NCI-H1436 (cell line): ENCODE measurements at places on chromosomes 1 and 21.
A peak's percentile ranks its signal among the peaks of the same experiment; 100 is the strongest.

DNA sequence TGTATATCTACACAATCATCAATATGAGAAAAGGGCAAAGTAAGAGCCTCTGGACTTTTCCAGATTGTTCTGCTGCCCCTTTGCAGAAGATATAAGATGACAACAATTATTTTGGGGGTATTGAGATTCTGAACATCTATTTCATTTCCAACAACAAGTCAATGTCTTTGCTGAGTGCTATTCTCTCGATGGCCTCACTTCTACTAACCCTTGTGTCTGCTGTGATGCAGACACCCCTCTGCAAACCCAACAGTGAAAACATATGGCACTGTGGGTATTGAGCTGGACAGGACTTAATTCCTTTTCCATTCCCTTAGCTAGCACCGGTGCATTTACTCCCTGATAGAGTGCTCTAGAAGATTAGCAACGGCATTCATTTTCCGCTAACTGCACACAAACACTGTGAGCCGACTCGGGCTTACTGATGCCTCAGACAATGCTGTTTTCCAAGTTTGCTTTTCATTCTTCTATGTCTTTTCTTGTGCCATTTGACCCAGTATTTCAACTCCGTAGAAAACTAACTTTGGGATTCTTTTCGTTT, 33.4 kb upstream of the SMYD2 start:
- DNase-seq, result no peak

DNA sequence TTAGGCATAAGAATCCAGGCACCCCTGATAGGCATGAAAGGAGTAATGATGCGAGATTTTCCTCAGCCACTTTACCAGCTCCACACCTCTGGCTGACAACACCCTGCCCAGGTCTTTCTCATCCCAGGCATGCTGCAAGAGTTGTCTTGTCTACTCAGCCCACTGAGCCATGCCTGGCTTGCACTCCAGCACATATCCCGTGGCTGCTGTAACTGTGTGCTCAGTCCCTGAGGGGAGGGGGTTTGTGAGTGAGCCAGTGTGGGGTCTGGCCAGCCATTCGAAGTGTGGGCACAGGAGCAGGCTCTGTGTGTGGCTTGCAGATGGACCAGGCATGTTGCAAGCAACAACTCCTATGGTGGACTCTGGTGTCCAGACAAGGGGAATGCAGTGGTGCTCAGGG, 529.6 kb downstream of the ADGRL2 start:
- DNase-seq, result no peak

DNA sequence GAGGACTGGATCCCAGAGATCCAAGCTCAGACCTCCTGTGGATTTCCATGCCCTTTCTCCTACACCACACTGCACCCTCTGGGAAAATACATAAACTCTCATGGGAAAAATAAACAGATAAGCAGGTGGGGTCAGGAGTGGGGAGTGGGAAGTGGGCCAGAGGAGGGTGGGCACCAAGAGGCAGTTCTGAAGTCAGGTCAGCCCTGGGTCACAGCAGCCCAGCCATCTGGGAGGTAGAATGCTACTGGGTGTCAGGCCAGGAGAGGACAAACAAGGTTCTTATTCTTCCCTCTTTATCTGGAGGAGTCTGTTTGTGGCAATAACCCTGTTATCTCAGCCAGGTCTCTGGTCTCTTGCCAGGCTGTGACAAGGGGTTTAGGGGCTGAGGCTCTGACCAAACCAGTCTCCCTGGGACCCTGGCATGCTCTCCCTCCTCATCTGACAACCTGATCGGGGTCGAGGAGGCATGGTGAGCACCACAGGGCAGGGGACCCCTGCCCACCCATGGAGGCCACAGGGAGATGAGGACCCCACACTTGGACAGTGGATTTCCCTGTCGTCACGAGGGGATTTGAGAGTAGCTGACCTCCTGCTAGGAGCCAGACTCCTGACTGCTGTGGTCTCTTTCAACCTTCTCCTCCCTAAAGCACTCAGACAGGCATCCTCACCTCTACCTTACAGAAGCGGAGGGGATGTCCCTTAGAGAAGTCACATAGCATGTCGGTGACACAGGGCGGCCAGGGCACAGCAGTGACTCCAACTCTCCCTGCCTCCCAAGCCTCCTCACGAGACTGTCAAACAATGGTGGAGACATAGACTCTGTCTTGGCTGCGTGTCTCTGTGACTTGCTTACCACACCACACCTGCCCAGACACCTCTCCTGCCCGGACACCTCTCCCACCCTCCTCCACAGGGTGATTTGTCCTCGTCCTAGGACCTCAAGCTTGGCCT, 51.3 kb upstream of the IFFO2 start:
- no peak for DNase-seq

- no peak for DNase-seq
Measured at GRCh38 chr1:202981939-202982338, 14.9 kb upstream of the CYB5R1 start.

DNA sequence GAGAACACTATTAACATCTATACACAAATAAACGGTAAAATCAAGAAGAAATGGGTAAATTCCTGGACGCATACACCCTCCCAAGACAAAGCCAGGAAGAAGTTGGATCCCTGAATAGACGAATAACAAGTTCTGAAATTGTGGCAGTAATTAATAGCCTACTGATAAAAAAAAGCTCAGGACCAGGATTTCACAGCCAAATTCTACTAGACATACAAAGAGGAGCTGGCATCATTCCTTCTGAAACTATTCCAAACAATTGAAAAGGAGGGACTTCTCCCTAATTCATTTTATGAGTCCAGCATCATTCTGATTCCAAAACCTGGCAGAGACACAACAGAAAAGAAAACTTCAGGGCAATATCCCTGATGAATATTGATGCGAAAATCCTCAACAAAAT, 70.7 kb upstream of the FMO3 start:
- DNase-seq, result no peak

DNA sequence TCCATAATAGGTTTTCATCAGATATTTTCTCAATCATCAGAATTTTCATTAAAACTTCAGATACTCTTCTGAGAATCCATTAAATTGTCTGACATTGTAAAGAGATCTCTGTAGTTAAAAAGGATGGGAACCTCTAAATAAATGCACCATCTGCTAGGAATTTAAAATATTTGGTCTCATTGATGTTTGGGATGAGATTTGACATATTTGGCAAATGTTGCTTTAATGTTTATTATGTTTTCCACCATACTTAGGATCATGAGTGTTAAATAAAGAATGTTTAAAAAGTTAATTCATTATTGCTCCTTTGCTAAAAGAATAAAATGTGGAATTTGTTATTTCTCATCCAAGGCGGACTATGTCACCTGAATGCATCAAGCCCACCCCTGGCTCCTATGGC, 85.5 kb upstream of the VANGL1 start:
- no peak for DNase-seq

- no peak for DNase-seq
Measured at GRCh38 chr1:240001177-240001740, 90.4 kb upstream of the FMN2 start.

DNA sequence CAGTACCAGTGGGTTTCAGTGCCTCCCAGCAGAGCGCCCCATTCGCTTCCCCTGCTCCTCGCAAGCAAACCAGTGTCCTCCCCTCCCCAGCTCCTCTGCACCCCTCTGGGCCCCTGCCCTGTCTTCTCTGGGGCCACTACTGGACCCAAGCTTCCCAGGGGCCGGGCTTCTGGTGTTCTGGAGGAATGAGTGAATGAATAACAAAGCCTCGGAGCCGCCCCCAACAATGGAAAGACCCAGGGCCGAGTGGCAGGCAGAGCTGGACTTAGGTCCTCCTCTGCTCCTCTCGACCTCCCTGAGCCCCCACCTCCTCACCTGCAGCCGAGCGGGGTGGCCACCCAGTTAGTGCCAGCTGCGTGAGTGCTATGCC, 37.6 kb downstream of the MATN1 start:
- DNase-seq, result no peak

- DNase-seq, result no peak
Measured at GRCh38 chr1:106360252-106360651, 696.2 kb upstream of the PRMT6 start.

DNA sequence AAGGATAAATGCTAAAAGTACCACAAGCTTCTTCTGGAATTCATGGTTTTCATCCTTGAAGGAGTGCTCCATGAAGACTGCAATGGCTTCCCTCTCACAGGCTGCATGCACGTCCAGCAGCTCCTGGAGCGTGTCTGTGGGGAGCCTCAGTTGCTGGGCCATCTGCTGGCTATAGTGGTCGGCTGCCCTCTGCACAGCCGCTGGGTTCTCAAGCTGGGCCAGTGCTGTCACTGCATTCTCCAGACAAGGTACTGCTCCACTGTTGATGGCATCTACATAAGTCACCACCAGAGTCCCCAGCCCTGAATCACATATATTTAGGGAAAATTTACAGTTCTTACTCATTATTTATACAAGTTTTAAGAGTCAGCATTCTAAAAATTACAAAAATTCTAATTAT, 8.7 kb downstream of the GBP4 start:
- no peak for DNase-seq

GRCh38 chr1:78222960-78223358, 177.2 kb downstream of the GIPC2 start:
- no peak for DNase-seq

DNA sequence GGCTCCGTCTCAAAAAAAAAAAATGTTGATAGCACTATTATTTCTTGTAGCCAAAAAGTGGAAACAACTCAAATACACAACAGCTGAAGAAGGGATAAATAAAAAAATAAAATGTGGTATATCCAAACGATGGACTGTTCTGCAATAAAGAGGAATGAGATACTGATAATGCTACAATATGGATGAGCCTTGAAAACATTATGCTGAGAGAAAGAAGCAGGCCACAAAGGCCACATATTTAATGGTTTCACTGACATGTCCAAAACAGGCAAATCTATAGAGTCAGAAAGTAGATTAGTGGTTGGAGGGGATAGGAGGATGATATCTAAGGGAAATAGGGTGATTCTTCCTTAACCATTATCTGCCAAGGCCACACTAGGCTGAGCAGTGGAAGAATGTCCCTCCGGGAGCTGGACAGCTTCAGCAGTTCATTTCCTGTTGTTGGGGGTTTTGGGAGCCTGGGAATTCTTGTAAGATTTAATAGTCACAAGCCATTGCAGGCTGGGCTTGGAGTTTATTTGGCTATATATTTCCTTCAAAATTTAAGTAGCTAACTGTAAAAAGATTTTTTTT, 53.5 kb downstream of the ST3GAL3 start:
- no peak for DNase-seq

- DNase-seq, result no peak
Measured at GRCh38 chr1:179831852-179832699, 45.5 kb downstream of the TOR1AIP2 start.

GRCh38 chr1:101592845-101593244, 356.0 kb downstream of the S1PR1 start:
- peak; percentile 1 for DNase-seq

DNA sequence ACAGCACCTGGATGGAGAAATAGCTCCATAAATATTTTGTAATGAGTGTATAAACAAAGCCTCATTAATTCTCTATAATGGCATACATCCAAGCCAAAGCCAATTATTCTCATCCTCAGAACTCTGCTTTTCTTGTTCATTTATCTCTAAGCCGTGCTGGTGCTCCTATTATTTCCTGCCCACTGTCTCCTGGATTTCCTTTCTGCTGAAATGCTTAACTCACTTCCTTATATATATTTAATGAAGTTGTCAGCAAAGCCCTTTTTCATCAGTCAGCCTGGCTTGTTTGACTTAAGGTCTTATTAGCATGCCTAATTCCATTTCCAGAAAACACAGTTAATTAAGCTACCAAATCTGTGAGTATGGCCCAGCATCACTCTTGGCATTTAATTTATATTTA, 93.4 kb downstream of the SLC25A24 start:
- DNase-seq, result no peak

DNA sequence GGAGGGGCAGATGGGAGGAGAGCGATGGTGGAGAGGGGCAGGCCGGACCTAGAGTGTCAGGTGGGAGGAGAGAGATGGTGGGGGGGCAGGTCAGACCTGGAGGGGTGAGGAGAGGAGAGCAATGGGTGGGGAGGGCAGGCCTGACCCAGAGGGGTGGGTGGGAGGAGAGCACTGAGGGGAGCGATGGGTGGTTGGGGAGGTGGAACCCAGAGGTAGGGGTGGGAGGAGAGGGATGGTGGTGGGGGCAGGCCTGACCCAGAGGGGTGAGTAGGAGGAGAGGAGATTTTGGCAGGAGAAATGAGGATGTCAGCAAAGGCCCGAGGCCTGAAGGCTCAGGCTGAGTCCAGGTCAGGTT, 157.3 kb upstream of the VAMP3 start:
- no peak for DNase-seq

DNA sequence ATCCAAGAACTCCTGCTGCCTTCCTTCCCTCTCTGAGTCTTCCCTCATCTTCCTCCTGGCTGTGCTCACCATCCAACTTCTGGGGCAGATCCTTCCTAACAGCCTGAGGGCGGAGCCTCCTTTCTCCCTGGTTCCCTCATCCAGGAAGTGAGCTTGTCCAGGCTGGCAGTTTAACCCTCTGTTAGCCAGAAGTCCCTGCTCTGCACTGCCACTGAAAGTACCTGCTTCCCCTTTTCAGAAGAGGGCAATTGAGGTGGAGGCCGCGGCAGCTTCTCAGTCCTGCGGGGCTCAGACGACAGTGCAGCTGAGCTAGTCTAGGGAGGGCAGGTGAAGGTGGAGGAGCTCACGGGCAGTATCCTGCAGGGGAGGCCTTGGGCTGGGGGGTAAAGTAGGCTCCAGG, 149.1 kb downstream of the FCRL5 start:
- no peak for DNase-seq

GRCh38 chr1:7232441-7233236, 447.4 kb downstream of the CAMTA1 start:
- no peak for DNase-seq

DNA sequence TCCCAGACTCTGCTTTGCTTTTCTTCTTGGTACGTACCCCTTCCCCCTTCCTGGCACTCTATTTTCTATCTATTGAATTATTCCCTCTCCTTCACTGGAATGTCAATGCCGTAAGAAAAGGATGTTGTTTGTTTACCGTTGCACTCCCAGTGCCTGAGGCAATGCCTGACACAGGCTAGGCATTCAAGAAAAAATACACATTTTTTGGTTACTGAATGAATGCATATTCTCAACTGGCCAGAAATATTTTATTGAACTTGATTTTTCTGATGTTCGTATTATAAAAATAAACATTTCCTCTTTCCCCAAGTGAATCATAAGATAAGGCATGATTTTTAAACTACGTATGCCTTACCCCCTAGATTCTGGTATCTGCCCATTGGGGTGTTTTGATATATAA, 41.2 kb downstream of the GNG12 start:
- DNase-seq, result no peak

GRCh38 chr21:44569861-44570517, 3.5 kb upstream of the KRTAP10-4 start:
- DNase-seq, result no peak

GRCh38 chr1:56017336-56017735, 562.0 kb downstream of the PLPP3 start:
- no peak for DNase-seq
